ENCODE measurements at places on chromosomes 1 and 21.

GRCh38 chr1:184270556-184270955 is 116.3 kb upstream of the C1orf21 start:
- no peak for DNase-seq

- DNase-seq, result no peak
Observed at GRCh38 chr1:228217551-228218344, 9.9 kb downstream of the OBSCN start.

- DNase-seq, result no peak
Observed at GRCh38 chr1:229003233-229004031, 267.5 kb upstream of the RAB4A start.

DNA sequence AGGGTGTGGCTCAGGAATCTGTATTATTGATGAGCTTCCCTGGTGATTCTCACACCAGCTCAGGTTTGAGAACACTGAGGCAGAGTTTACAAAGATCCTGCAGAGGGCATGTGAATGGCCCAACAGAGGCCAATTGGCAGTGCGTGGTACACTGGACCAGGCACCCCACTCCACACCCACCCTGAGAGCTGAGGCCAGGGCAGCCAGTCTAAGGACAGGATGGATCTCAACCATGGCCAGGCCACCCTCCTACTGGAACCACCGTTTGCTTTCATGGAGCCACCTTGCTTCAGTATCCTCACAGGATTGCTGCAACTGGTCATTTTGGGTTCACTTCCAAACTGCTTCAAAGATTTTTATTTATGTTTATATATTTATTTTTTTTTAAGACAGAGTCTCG is 7.3 kb upstream of the RASSF5 start:
- DNase-seq, result no peak

DNA sequence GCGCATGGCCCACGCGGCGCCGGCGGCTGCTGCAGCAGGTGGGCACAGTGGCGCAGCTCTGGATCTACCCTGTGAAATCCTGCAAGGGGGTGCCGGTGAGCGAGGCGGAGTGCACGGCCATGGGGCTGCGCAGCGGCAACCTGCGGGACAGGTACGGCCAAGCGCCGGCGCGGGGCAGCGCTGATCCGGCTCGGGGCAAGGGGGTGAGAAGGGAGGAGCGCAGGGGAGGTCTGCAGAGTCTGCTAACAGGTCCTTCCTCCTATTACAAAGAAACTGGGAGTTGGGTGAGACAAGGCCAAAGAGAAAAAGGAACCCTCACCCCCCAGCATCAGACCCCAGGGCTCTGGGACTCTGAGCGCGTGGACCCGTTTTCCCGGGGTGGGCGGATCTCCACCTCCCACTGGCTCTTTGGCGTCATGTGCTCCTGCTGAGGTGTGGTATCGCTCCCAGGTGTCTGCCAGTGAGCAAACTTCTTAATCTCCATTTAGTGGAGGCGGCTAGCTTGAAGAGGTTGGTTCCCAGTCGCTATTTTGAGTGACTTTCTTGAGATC is 431 bp downstream of the MTARC1 start:
- no peak for DNase-seq

DNA sequence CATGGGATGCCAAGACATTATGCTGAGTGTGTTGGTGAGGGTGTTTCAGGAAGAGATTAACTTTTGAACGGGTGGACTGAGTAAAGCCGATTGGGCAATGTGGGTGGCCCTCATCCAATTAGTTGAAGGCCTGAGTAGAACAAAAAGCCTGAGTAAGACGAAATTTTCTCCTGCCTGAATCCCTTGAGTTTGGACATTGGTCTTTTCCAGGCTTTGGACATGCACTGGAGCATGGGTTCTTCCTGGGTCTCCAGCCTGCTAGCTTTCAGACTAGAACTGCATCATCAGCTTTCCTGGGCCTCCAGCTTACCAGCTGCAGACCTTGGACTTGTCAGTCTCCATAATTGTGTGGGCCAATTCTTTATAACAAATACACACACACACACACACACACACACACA is 63.6 kb downstream of the NIBAN1 start:
- DNase-seq, result no peak

DNA sequence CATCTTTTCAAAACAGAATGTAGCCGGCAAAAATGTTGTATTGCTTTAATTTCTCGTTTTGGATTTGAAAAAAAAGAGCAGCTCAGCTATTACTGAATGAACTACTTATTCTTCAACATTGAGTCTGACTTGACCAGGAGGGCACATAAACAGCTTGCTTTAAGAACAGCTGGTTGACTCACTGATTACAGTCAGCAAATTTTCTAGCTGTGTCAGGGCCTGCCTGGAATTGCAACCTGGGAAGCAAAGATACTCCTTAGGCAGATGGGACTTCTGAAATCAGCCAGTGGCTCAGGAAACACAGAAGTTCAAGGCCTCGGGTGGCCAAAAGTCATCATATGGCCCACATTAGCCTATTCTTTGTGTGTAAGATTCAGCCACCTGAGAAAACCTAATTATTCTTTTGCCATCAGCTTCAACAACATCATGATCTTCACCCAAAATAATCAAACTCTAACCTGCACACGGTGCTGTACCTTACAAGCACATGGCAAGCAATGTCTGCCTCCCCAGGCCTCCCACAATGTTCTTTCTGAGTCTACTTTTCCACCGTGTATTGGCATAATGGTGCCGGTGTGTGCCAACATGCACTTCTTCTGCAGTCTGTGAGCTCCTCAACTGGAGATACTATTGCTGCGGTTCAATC is 307.2 kb downstream of the HHIPL2 start:
- no peak for DNase-seq

GRCh38 chr21:29074783-29075182 is 1.3 kb upstream of the CCT8 start:
- no peak for DNase-seq

DNA sequence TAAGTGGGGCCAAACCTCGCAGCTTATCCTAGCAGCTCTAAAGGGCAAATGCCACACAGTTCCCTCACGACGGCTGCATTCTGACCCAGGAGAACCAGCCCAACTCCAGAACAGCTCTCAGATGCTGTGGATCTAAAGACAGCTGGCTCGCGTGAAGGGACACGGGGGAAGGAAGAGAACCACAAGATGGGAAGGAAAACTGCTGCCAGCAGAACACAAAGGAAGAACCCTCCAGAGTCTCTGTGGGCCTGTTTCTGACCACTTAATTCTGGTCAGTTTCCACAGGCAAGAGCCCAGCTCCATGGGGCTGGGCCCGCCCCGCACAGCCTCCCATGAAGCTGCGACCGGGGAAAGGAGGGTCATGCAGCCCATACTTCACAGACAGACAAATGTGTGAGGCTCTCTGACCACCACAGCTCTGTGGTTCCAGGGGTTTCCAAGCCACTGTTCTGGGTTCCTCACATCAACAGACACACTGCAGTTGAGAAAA is 61.1 kb downstream of the SLC45A1 start:
- no peak for DNase-seq

DNA sequence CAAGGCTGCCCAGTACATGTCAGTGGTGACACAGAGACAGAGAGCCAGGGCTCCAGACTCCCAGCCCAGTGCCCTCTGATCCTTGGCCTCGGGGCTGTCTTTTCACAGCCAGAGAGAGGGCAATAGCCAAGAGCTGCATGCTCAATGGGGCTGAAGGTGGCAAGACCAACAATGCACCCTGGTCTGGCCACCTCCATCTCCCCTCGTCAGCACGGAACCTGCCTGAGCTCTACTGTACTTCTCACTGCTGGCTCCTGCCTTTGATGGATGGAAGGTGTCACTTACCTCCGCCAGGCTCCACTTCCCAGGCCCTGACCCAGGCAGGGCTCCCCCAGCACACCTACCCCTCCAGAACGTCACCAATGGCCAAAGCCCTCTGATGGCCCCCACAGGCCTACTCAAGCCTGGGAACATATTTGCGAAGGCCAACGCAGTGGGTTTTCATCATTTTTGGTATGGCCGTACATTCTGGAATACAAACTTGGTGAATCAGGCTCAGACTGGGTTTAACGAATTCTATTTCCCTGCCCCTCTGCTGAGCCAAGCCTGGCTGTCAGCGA is 88.1 kb downstream of the DMRTB1 start:
- no peak for DNase-seq

DNA sequence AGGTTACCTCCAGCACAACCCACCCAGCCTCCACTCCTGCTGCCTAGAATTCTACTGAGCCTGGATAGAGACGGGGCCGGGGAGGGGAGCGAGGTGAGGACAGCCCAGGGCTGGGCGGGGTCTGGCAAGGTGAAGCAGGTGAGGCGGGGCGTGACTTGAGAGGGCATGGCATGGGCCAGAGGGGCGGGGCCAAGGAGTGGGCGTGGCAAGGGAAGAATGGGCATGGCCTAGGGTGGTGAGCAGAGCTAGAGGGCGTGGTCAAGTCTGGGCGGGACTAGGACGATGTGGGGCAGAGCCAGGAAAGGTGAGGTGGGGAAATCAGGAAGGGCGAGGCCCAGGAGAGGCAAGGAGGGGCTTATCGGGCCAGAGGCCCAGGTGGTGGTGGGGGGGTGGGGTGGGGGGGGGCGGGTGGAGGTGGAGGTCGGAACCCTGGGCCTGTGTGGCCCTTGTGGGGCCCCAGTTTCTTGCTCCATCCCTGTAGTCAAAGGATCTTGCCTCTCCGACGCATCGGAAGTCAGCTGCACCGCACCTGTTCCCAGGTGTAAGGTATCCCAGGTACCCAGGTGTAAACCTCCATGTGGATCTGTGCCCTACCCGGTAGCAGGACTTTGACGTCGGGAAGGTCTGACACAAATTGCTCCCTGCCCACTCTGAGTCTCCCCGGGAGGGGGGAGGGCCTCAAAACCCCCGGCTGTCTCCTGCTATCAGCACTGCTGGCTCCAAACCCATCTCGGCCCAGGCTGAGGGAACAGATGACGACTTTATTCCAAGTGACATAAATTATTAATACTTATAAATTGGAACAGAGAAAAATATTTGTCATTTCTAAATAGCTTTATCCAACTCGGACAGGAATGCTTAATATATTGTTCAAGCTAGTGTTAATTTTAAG is 32.9 kb upstream of the UTS2 start:
- no peak for DNase-seq

DNA sequence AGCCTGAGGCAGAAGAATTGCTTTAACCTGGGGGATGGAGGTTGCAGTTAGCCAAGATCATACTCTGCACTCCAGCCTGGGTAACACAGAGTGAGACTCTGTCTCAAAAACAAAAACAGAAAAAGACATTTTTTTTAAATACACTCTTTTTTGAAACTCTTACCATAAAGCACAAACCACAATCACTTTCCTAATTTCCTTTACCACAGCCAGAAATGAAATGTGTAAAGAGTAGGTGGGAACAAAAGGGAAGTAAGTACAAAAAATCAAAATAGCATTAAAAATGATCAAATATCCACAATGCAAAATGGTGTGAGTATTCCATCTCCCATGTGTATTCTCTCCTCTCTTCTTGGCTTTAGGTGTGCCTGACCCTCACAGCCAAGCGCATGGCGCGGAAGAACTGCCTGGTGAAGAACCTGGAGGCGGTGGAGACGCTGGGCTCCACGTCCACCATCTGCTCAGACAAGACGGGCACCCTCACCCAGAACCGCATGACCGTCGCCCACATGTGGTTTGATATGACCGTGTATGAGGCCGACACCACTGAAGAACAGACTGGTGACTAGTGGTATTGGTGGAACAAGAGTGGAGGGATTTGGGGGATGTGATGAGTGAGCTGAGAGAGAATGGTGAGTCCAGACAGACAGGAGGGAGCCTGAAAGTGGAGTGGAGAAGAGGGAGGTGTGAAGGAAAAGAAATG is 14.9 kb downstream of the ATP1A4 start:
- no peak for DNase-seq

GRCh38 chr21:31766899-31767298 is 35.0 kb upstream of the SCAF4 start:
- DNase-seq, result no peak

GRCh38 chr1:59528471-59528870 is 231.6 kb downstream of the FGGY start:
- DNase-seq, result no peak

DNA sequence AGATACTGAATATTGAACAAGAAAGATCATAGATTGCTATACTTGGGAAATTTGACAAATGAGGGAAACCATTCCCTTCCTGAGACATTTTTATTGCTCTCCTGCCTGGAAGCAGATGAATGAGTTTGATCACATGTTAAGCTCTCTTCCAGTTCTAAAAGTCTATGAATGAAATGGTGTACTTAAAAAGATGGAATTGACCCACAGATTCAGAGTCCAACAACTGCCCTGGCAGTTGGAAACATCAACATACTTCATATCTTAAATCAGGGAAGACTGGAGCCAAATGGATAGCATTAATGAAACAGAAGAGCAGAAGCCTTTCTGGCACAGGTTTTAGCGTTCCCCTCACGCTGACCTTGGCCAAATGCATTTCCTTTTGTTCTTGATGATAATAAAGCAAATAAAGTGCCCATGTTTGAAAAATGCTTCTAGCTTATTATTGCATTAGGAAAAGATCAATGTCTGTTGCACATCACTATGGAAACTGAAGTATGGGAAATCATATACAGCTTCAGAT is 142.6 kb downstream of the ESRRG start:
- no peak for DNase-seq

- peak; percentile 86 for DNase-seq
Observed at GRCh38 chr1:227766015-227766634, 30.9 kb downstream of the SNAP47 start.

DNA sequence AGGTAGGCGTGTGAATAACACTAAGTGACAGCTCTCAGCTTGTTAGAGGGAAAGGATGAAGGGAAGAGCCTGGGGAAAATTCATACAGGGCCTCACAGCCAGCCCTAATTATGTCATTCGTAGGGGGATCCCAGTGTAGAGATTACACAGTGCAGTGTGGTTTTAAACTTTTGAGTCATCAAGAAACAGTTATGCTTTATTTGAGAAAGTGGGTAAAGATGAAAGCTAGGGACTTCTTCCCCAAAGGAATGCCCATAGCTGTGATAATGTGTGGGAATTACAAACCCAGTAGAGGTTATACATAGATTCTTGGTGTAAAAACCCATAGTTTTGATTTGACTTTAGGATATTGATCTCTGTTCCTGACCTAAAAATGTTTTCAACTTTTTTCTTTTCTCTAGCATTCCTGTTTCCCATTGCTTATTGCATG is 1.9 kb downstream of the TTF2 start:
- DNase-seq, result peak; percentile 7

GRCh38 chr1:25529518-25530185 is 13.8 kb upstream of the LDLRAP1 start:
- DNase-seq, result no peak

GRCh38 chr1:222263791-222264190 is 284.1 kb downstream of the HHIPL2 start:
- no peak for DNase-seq

DNA sequence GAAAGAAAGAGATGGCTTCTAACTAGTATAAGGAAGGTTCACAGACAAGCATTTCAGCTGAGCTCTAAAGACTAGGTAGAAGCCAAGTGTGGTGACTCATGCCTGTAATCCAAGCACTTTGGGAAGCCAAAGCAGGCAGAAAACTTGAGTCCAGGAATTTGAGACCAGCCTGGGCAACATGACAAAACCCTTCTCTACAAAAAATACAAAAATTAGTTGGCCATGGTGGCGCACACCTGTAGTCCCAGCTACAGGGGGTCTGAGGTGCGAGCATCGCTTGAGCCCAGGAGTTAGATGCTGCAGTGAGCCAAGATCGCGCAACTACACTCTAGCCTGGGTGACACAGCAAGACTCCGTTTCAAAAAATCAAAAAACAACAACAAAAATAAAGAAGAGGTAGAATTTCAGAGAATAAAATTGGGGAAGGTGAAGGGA is 27.8 kb downstream of the FBXO42 start:
- DNase-seq, result no peak

Measured in CD4-positive, alpha-beta T cell treated with Interleukin-6 at 100 ng/mL for 8 hours (primary cell).